Activated CD8-positive, alpha-beta T cell treated with anti-CD3 and anti-CD28 coated beads, Interleukin-2, amount 10 ng/mL, durations not matched to agents 7 days and 5 days (primary cell): ENCODE measurements at places on chromosomes 6 and 20. TPM values are rescaled to one million over a fixed set of nuclear protein-coding genes. Genes with fewer than 3 reads are reported as not detected.

BTNL2 gene
- not detected for total RNA-seq

ZNF334 gene
- total RNA-seq: 1.1 TPM

RGL2 gene
- 50.8 TPM for total RNA-seq

SLC17A3 gene
- total RNA-seq: 0.55 TPM

LY6G6D gene
- not detected for total RNA-seq

CLPSL1 gene
- total RNA-seq: not detected

LHFPL5 gene
- total RNA-seq: not detected

TTLL9 gene
- not detected for total RNA-seq

C6orf141 gene
- 0.26 TPM for total RNA-seq

PNLDC1 gene
- 0.79 TPM for total RNA-seq

CDH26 gene
- total RNA-seq: 0.34 TPM

NKAPL gene
- total RNA-seq: not detected

- no peaks in the 10 kb centered on the region for H3K4me1 ChIP-seq
- H3K36me3 ChIP-seq: peaks cover 22% of the 10 kb centered on the region
- H3K4me3 ChIP-seq: no peak overlapping the region
These were observed 38.9 kb downstream of the ESF1 start for GRCh38 chr20:13745784-13746183.

- no peak overlapping the region for H3K4me3 ChIP-seq
- no peak overlapping the region for H3K27ac ChIP-seq
- peaks cover 13% of the 10 kb centered on the region for H3K27me3 ChIP-seq
- no peak for DNase-seq
These were observed 10.5 kb downstream of the CAPN11 start for GRCh38 chr6:44169154-44169553.

DNA sequence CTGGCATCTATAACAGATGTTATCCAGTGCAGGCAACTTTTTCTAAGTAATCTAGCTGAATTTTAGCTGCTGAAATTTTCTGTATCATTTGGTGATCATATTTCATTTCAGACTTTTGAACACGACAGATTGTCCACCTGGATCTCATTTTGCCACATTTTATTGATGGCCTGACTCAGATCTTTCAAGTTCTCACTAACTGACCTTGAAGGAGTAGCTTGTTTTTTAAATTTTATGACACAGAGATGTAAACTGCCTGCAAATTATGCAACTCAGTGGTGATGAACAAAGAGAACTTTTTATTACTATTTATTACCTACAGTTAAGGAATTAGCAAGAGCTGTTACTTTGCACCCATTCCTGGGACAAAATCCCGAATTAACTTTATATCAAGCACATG is 366.4 kb downstream of the PAX1 start:
- DNase-seq: no peak
- H3K4me1 ChIP-seq: no peaks in the 10 kb centered on the region
- H3K27ac ChIP-seq: no peak overlapping the region
- H3K36me3 ChIP-seq: no peaks in the 10 kb centered on the region
- H3K27me3 ChIP-seq: no peaks in the 10 kb centered on the region

GRCh38 chr6:106440546-106440945 is 80.0 kb downstream of the CRYBG1 start:
- H3K4me1 ChIP-seq: peaks cover 8% of the 10 kb centered on the region

DNA sequence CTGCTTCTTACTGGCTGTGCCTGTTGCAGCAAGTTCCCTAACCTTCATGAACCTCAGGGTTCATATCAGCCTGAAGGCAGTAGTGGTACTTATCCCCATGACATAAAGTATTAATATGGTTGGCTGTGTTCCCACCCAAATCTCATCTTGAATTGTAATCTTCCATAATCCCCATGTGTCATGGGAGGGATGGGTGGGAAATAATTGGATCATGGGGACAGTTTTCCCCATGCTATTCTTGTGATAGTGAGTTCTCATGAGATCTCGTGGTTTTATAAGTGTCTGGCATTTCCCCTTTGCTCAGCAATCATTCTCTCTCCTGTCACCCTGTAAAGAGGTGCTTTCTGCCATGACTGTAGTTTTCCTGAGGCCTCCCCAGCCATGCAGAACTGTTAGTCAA is 61.8 kb downstream of the FAM229B start:
- H3K27ac ChIP-seq: no peak overlapping the region
- no peaks in the 10 kb centered on the region for H3K36me3 ChIP-seq
- no peak for DNase-seq
- peaks cover 3% of the 10 kb centered on the region for H3K4me1 ChIP-seq

GRCh38 chr20:4047614-4048013 is 32.3 kb upstream of the RNF24 start:
- DNase-seq: no peak
- peaks cover 7% of the 10 kb centered on the region for H3K4me1 ChIP-seq
- H3K4me3 ChIP-seq: no peak overlapping the region
- no peaks in the 10 kb centered on the region for H3K36me3 ChIP-seq
- H3K27me3 ChIP-seq: peaks cover 12% of the 10 kb centered on the region

GRCh38 chr20:51747182-51747911 is 20.8 kb downstream of the ATP9A start:
- no peaks in the 10 kb centered on the region for H3K36me3 ChIP-seq
- no peaks in the 10 kb centered on the region for H3K27me3 ChIP-seq
- no peaks in the 10 kb centered on the region for H3K4me1 ChIP-seq
- DNase-seq: no peak

- H3K27ac ChIP-seq: no peak overlapping the region
- no peaks in the 10 kb centered on the region for H3K36me3 ChIP-seq
- no peak for DNase-seq
- no peaks in the 10 kb centered on the region for H3K27me3 ChIP-seq
- no peak overlapping the region for H3K4me3 ChIP-seq
These were observed 199.2 kb upstream of the CDH4 start for GRCh38 chr20:61052776-61053442.

DNA sequence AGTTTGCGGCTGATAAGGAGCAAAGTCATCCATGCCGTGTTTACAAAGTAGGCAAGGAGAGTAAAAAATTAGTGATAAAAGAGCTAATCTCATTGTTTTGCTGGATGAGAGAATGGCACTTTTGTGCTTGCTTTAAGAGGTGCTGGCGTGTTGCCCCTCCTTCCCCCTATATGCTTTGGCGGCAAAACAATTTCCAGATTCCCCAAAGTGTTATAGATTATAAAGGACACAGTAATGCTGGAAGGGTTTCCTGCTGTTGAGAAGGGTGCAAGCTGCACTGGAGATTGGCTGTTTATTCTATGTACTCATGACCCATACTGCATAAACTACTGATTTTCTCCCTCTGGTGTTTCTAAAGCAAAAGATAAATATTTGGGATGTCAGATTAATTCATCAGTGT is 338.9 kb upstream of the MAP3K7 start:
- H3K36me3 ChIP-seq: no peaks in the 10 kb centered on the region
- DNase-seq: no peak
- no peaks in the 10 kb centered on the region for H3K4me1 ChIP-seq
- no peak overlapping the region for H3K27ac ChIP-seq
- H3K4me3 ChIP-seq: no peak overlapping the region
- peaks cover 27% of the 10 kb centered on the region for H3K27me3 ChIP-seq

- H3K4me3 ChIP-seq: no peak overlapping the region
- H3K36me3 ChIP-seq: peaks cover 18% of the 10 kb centered on the region
- H3K4me1 ChIP-seq: peaks cover 10% of the 10 kb centered on the region
- H3K27ac ChIP-seq: no peak overlapping the region
- H3K27me3 ChIP-seq: no peaks in the 10 kb centered on the region
These were observed 365.2 kb downstream of the SYNE1 start for GRCh38 chr6:152271776-152272464.

DNA sequence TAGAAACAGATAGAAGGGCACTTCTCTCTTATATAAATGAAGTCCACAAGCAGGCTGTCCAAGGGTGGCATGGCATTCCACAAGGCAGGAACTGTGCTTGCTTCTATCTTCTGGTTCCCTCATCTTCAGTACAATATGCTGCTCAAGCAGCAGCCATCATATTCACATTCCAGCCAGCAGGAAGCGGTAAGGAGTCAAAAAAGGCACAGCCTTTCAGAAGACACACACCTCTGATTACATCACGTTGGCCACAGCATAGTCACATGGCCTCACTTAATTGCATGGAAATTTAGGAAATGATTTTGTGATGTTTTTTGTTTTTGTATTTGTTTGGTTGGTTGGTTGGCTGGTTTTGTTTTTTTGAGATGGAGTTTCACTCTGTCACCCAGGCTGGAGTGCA is 19.0 kb downstream of the REM1 start:
- H3K27me3 ChIP-seq: peaks cover 18% of the 10 kb centered on the region
- no peak overlapping the region for H3K27ac ChIP-seq
- no peaks in the 10 kb centered on the region for H3K36me3 ChIP-seq
- DNase-seq: no peak

- H3K4me1 ChIP-seq: peaks cover 4% of the 10 kb centered on the region
- H3K36me3 ChIP-seq: no peaks in the 10 kb centered on the region
- H3K4me3 ChIP-seq: no peak overlapping the region
- no peak overlapping the region for H3K27ac ChIP-seq
These were observed 11.7 kb downstream of the SMLR1 start for GRCh38 chr6:130838951-130839350.

GRCh38 chr6:26336355-26337198 is 28.4 kb upstream of the BTN3A2 start:
- H3K27me3 ChIP-seq: peaks cover 7% of the 10 kb centered on the region
- H3K4me1 ChIP-seq: peaks cover 53% of the 10 kb centered on the region
- no peak for DNase-seq
- H3K27ac ChIP-seq: peak overlapping the region; percentile 81
- peak overlapping the region; percentile 19 for H3K4me3 ChIP-seq

DNA sequence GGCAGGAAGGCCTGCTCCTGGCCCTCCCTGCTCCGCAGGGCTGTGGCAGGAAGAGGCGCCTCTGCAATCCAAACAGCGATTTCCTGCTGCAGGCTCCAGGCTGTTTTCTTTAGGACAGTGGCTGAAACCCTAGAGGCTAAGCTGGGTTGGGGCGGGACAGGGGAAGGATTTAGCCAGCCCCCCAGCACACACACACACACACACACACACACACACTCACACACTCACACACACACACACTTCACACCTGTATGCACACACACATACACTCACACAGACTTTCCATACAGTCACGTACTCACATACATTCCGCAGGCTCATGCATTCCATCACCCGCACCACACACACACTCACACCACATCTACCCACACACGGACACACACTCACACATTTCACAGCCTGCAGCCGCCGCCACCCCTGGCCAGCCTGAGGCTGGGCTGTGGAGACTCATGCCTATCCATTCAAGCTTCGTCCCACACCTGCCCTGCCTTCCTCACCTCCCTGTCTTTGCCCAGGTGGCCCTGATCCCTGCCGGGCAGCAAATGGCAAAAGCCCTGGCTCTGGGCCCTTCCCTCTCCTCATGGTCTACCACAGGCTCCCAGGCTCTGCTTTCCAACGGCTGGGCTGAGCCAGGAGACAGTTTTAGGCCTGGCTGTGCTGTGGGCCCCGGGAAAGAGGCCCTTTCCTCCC is 17.9 kb downstream of the MDFI start:
- no peak overlapping the region for H3K4me3 ChIP-seq
- DNase-seq: no peak
- peaks cover 3% of the 10 kb centered on the region for H3K27me3 ChIP-seq
- no peaks in the 10 kb centered on the region for H3K36me3 ChIP-seq
- H3K4me1 ChIP-seq: no peaks in the 10 kb centered on the region

- peak overlapping the region; percentile 92 for H3K27ac ChIP-seq
- H3K4me3 ChIP-seq: peak overlapping the region; percentile 83
These were observed 2.4 kb upstream of the IRF4 start for GRCh38 chr6:389143-389542.

- no peaks in the 10 kb centered on the region for H3K36me3 ChIP-seq
- H3K27me3 ChIP-seq: no peaks in the 10 kb centered on the region
- H3K4me3 ChIP-seq: no peak overlapping the region
- H3K4me1 ChIP-seq: peaks cover 2% of the 10 kb centered on the region
- H3K27ac ChIP-seq: no peak overlapping the region
These were observed 26.5 kb downstream of the HEBP2 start for GRCh38 chr6:138430361-138431145.

DNA sequence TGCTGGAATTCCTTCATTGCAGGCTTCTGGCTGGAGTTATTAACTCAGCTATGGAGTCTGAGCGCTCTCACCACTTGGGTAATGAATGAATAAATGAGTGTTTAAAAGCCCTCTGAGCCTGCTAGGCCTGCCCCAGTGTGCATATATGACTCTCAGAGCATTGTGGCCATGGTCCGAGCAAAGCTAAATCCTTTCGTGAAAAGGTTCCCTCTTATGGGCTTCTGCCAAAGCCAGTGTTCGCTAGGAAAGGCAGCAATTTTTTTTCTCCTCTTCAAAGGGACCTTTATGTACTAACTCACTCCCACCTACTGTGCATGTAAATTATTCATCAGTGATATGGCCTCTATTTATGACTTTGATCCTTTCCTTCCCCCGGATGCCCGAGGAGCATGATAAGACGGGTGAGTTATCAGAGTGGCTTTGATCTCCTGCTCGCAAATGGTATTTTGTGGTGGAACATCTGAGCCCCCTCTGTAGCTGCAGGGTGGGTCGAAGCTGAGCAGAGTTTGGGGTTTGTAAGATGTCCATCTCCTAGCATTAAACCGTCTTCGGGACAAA is 88.6 kb downstream of the LINC00237 start:
- H3K36me3 ChIP-seq: no peaks in the 10 kb centered on the region
- no peak for DNase-seq
- no peak overlapping the region for H3K27ac ChIP-seq

DNA sequence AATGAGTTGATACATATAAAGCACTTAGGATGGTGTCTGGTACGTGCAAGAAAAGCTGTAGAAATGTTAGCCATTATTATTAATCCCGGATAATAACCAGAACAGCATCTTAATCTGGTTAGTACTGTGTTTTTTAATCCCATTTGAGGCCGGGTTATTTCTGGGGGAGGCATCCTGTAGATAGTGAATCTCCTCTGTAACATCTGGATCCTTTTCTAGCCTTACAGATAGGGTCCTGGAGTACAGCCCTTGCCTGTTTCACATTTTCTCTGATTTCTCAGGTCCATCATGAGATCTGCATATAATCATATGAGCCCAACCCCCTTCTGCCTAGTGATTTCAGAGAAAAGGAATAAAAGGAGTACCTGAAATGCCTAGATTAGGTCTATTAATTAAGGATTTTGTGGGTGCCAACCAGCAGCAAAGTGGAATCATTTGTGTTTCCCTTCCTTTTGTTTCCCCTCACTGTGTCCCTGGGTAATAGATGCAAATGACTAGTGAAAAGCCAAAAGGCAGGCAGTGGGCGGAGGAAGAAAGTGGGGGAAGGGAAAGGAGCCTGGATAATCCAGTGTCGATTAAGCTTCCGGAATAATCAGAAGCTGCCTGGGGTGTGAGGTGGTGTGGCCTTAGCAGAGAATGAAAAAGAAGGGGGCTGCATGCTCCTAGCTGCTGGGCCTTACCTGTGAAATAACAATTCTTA is 88.9 kb downstream of the SOBP start:
- DNase-seq: no peak
- no peaks in the 10 kb centered on the region for H3K4me1 ChIP-seq
- H3K27ac ChIP-seq: no peak overlapping the region
- H3K36me3 ChIP-seq: no peaks in the 10 kb centered on the region
